HFF-Myc (cell line): ENCODE measurements at places on chromosomes 16 and 17.

DNA sequence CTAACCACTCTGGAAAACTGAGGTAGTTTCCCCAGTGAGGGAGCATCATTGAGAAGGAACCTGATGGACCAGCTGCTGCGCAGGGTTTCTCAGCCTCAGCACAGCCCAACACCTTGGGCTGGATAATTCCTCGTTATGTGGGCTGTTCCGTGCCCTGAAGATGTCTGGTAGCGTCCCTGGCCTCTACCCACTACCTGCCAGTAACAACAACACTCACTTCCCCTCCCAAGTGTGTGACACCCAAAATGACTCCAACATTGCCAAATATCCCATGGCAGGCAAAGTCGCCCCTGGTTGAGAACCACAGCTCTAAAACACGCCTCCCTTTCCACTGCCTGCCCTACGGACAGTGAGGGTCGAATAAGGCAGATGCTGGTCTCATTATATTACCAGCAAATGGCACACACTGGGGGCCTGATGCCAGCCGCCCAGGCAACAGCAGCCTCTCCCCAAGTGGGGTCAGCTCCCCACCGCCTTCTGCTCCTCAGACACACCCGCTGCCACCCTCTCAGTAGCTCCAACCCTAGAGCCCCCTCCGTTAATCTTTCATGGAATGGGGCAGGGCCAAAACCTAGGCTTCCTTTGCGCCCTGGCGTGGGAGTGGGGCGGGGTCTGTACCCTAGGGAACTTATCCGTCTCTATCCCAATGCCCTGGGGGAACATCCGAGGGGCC lies 1.0 kb downstream of the RHBDF2 start:
- no peak for DNase-seq

- DNase-seq = no peak
These were observed 126.7 kb downstream of the PITPNC1 start for GRCh38 chr17:67503739-67504138.

DNA sequence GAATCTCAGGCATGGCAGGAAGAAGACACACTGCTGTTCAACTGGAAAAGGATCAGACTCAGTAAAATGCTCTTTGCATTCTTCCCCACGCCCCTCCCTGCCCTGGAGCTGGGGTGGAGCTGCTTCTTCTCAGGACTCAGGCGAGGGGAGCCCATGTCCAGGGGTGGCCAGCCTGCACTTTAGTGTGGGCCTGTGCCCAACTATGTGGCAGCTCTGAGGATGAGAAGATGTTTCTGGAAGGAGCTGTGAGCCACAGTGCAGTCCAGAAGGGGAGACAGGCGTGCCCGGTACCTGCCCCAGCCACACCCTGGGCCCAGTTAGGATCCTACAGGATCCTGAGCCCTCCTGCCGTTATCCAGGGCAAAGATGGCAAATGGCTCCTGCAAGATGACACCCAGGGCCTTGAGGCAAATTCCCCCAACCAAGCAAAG lies 120.3 kb downstream of the ANKRD11 start:
- no peak for DNase-seq

DNA sequence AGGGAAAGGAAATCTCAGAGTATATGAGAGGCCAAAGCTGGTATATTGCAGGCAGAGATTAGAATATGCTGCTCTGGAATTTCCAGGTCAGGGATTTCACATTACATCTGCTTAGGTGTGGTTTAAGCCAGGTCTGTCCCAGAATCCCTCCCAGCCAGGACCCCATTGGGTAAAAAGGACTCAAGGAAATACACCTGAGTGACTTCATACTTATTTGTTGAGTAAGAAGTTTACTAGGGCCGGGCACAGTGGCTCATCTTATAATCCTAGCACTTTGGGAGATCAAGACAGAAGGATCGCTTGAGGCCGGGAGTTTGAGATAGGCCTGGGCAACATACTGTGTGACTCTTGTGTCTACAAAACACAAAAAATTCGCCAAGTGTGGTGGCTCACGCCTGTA lies 7.2 kb downstream of the PIPOX start:
- no peak for DNase-seq

DNA sequence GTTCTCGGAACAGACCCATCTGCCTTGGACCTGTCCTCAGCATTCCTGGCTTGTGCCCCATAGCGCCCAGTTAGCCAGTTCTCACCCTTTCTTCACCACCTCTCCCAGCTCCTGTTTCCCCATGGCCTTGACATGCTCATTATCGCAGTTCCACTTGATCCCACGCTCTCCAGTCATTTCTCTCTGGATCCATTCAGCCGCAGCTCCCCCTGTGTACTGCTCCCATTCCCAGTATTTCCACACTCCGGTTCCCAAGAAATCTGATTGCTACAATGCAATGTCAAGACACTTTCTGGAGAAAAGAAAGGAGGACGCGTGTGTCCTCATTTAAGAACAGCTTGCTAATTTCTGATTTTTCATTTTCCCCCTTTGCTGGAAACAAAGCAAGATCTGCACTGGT lies 55.4 kb downstream of the TMEM186 start:
- DNase-seq = no peak

GRCh38 chr16:73048292-73049080 lies 558 bp upstream of the ZFHX3 start:
- no peak for DNase-seq

DNA sequence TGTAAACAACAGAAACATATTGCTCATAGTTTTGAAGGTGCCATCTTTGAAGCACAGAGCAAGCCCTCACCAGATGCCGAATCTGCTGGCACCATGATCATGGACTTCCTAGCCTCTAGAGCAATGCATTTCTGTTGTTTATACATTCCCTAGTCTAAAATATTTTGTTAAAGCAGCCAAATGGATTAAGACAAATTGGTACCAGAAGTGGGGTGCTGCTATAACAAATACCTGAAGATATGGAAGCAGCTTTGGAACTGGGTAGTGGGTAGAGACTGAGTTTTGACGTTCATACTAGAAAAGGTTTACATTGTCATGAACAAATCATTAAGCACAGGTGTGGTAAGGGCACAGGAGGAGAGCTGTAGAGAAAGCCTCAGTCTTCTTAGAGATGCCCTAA lies 13.6 kb downstream of the SGF29 start:
- DNase-seq = no peak
